ENCODE measurements at places on chromosomes 1 and 21.

DNA sequence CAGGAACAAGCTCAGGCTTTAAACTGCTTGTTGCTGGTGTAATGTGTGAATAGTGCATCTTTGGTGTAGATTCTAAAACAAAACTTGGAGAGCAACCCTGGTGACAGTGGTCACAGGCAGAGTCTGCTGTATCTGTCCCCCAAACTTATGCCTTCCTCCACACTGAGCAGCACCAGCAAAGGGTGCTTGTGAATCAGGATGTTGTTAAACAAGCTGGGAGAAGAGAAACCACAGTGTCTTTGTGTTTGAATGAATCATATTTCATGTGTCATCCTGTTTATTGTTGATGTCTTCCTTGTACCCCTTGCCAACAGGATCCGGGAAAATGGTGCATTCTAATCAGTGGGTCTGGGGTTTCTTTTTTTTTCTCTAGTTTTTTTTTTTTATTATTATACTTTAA is 91.9 kb upstream of the COG2 start:
- no peak for DNase-seq

DNA sequence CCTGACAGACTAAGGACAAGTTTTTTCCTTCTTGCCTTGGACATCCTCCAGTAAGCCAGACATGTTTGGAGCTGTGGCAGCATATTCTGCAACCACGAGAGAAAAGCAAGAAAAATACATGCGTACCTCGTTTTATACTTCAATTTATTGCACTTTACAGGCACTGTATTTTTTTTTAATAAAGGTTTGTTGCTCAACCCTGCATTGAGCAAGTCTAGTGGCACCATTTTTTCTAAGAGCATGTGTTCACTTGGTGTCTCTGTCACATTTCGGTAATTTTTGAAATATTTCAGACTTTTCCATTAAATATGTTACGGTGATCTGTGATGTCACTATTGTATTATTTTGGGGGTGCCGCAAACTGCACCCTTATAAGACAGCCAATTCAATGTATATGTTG is 2.1 kb upstream of the SSX2IP start:
- DNase-seq: no peak

GRCh38 chr21:41933313-41934079 is 20.3 kb downstream of the C2CD2 start:
- DNase-seq: no peak

DNA sequence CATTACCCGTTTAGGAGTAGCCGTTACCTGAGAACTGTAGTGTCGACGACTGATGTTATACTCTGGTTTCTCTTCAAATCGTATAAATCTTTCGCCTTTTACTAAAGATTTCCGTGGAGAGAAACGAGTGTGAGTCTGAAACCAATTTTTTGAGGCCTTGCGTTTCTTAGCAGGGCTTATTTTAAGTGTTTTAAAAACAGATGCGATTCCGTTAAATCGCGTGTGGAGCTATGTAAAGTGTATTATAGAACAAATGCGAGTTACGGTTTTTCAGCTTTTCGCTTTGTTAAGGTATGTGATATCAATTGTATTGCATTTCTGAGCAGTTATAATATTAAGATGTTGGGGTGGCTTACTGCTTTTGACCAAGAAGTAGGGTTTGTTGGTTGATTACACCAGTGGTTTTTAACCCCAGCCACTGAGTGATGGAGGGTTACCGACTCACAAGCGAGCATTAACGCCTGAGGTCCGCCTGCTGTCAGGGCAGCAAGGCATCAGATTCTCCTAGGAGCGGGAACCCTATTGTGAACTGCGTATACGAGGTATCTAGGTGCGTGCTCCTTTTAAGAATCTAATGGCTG is 18.0 kb downstream of the KIAA2013 start:
- DNase-seq: peak; percentile 28

- DNase-seq: no peak
Measured at GRCh38 chr1:108947871-108948525, 15.3 kb downstream of the CLCC1 start.

DNA sequence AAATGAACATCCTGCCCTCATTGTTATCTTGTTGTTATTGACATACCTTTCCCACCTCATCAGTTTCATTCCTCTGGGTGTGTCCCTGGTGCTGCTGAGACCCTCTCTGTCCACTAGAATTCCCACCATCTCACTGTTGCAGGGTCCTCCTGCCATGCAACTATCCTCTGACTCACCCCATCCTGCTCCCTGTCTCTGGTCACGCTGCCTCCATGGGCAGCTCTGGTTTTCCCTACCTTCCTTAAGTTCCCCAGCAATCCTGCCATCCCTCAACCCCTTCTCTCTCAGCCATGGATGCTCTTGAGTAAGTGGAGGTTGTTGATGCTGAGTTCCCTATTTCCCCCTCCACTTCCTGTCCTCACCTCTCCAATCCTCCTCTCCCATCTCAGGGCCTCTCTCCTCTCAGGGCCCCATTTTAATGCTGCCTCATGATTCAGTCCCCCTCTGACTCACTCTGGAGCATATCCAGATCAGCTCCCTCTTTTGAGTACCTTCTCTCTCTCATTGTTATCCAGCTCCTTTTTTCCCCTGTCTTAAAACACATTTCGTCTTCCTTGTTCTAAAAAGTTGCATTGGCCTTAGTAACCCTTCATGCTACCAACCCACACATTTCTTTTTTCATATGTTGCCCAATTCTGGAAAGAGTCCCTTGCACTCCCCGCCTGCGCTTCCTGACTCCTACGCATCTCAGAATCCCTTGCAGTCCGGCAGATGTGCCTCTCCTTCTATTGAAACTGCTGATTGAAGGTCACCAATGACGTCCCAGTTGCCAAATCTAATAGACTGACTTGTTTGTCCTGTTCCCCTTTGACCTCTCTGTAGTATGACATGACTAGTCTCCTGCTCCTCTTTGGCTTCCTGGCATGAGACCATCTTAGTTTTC is 92.0 kb downstream of the CNIH3 start:
- DNase-seq: no peak

DNA sequence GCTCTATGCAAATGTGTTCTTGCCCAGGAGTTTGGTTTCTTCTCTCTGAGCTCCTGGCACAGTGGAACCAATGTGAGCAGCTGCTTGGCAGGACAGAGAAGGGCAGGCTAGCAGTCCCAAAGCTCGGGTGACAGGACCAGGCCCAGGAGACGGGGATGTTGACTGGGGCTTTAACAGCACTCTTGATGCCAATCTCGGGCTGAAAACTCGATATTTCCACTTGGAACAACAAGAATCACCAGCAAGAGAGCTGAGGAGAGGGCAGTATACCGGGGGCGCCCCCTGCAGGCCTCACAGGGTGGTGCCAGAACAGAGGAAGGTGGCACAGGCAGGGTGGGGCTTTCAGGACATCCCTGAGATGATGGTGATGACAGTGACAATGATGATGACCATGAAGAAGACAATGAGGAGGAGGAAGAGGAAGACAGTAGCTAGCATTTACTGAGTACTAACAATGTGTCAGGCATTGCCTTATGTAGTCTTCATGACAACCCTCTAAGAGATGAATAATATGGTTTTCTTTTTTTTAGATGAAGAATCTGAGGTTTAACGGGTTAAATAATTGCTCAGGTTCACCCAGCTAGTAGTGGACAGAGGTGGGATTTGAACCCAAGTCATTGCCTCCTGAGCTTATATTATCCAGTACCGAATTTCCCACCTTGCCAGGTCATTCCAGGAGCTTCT is 2.7 kb upstream of the KCNJ9 start:
- peak; percentile 33 for DNase-seq

Measured in activated CD8-positive, alpha-beta memory T cell treated with anti-CD3 and anti-CD28 coated beads for 4 hours (primary cell).